ENCODE measurements at places on chromosomes 2 and 18.

DNA sequence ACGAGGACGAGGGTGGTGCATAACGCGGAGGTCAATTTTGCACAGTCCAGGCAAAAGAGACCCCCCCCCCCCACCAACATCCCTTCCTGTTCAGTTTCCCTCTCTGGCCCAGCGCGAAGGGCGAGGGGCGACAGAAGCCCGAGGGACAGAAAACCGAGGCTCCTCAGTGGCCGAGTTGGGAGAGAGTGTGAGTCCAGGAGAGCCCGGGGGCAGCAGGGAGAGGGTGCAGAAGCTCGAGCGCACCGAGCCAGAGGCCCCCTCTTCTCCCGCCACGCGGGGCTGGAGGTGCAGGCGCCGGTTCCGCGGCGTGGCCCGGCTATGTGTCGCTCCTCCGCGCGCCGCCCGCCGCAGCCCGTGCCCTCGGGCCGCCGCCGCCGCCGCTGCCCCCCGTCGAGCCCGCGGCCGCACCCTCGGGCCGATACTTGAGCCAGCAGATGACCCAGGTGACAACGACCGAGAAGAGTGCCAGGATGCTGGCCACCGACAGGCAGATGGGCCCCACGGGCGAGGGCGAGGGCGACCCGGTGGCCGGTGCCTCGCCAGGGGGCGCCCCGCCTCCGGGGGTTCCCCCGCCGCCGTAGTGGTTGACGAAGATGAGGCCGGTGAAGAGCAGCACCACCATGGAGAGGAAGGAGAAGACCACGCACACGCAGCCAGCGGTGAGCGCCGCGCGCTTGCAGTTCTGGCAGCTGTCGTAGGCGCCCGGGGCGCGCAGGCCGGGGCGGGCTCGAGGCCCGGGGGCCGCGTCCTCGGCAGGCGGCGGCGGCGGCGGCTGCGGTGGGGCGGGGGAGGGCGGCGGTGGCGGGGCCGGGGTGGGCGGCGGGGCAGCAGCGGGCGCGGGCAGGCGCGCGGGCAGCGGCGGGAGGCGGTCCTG is 20.2 kb upstream of the PAX3 start:
- no peaks in the 10 kb centered on the region for H3K36me3 ChIP-seq
- H3K4me3 ChIP-seq, result peak overlapping the region; percentile 54
- peaks cover 51% of the 10 kb centered on the region for H3K27me3 ChIP-seq
- DNase-seq, result no peak

- no peaks in the 10 kb centered on the region for H3K36me3 ChIP-seq
- H3K27ac ChIP-seq, result no peak overlapping the region
- no peak overlapping the region for H3K4me3 ChIP-seq
- no peaks in the 10 kb centered on the region for H3K4me1 ChIP-seq
- DNase-seq, result no peak
Measured at GRCh38 chr2:152165306-152165705, 10.3 kb downstream of the STAM2 start.

DNA sequence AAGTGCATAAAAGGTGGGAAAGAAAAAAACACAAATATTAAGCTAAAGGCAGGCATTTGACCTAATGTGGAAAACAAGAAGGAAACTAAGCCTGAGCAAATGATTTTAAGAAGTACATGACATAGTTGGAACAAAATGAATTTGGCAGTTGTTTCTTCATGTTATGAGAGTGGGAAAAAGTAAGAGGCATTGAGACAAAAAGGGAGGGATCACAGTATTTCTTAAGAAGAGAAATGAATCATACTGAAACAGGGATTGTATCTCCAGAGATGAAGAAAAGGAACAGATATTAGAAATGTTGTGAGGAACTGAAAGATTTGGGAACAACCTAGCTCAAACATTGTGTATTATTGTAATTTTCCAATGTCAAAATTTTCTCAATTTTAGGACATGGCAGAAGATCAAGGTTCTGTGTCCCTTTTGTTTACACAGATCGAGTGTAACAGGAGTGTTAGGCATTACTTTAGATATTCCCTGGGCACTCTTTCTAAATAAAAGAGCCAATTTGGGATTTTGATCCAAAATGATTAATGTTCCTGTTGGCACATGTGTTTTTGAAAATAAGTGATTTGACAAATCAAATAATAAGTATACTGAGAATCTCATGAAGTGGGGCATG is 98.6 kb downstream of the CALCRL start:
- no peaks in the 10 kb centered on the region for H3K27me3 ChIP-seq
- no peaks in the 10 kb centered on the region for H3K4me1 ChIP-seq
- H3K36me3 ChIP-seq, result no peaks in the 10 kb centered on the region
- H3K27ac ChIP-seq, result no peak overlapping the region
- no peak overlapping the region for H3K4me3 ChIP-seq

DNA sequence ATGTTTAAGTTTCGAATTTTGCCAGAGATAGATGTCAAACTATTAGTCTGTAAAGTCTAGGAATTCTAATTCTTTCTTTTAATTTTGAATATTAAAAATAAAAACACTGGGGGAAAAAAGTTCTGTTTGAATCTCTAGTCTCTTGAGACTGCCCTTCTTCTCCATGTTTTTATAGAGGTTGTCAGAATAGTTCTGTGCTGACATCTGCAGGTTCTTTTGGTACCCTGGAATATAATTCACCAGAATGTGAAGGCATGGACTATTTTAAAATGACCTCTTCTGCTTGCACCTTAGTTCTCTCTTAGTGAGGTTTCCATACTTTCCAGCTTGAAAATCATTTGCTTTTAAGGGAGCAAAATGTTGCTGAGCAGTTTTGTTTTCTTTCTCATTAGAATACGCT is 121.0 kb upstream of the MSTN start:
- DNase-seq, result no peak
- no peak overlapping the region for H3K27ac ChIP-seq
- no peak overlapping the region for H3K4me3 ChIP-seq
- H3K4me1 ChIP-seq, result no peaks in the 10 kb centered on the region
- H3K36me3 ChIP-seq, result no peaks in the 10 kb centered on the region

DNA sequence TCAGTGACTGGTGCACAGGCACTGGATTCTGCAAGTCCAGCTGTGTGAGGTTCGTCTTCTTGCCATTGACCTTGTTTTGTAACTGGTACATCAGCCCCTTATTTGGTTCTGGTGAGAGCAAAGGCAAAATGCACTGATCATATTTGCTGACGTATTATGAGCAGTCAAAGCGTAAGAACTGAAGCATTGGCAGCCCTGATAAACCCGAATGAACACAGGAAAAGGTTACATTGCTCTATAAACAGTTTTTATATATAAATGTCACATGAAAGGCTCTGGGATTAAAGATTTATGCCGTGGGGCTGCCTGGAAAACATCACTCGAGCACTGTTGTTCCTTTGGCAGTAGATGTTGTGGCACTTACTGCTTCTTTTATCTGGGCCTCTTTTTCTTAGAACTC is 167.9 kb downstream of the IRS1 start:
- no peaks in the 10 kb centered on the region for H3K4me1 ChIP-seq
- H3K4me3 ChIP-seq, result no peak overlapping the region
- no peak overlapping the region for H3K27ac ChIP-seq
- no peaks in the 10 kb centered on the region for H3K27me3 ChIP-seq
- no peaks in the 10 kb centered on the region for H3K36me3 ChIP-seq

- DNase-seq, result no peak
- H3K4me3 ChIP-seq, result no peak overlapping the region
- H3K27ac ChIP-seq, result no peak overlapping the region
- no peaks in the 10 kb centered on the region for H3K36me3 ChIP-seq
- peaks cover 24% of the 10 kb centered on the region for H3K27me3 ChIP-seq
- no peaks in the 10 kb centered on the region for H3K4me1 ChIP-seq
Measured at GRCh38 chr18:74454279-74454751, 2.8 kb downstream of the DIPK1C start.

- DNase-seq, result no peak
- H3K27ac ChIP-seq, result no peak overlapping the region
- H3K27me3 ChIP-seq, result no peaks in the 10 kb centered on the region
- peaks cover 1% of the 10 kb centered on the region for H3K4me1 ChIP-seq
- H3K4me3 ChIP-seq, result no peak overlapping the region
Measured at GRCh38 chr18:55261253-55261652, 302.0 kb upstream of the CCDC68 start.

DNA sequence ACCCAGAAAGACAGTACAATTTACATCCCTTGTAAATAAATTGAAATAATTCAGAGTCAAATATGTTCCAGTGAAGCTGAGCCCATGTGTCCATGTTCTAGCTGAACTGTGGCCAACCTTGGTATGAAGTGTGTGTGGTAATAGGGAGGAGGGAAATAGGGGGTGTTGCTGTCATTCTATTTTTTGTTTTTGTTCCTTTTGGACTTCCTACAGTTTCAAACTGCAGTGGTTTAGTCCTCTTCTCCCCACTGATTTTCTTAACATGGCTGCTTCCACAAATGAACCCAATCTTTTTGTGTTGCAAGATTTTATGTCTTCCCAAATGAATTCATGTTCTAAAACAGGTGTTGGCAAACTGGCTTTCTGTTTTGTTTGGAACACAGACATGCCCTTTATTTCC is 156.9 kb downstream of the CCBE1 start:
- no peak overlapping the region for H3K27ac ChIP-seq
- no peak overlapping the region for H3K4me3 ChIP-seq
- H3K27me3 ChIP-seq, result no peaks in the 10 kb centered on the region

DNA sequence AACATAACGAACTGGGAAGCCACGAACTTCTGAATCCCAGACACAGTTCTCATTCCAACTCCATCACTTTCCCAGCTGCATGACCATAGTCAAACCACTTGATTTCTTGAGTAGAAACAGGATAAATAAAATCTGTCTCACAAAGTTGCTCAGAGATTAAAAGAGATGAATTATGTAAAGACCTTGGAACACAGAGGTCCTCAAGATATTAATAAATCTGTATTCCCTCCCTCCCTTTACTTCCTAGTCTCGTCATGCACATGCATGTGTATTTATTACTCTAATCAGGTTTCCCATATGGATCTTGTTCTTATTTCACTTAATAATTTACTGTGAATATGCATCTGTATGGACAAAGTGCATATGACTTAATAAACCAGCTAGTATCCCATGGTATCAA is 21.1 kb upstream of the CSRNP3 start:
- no peaks in the 10 kb centered on the region for H3K4me1 ChIP-seq
- no peaks in the 10 kb centered on the region for H3K27me3 ChIP-seq
- no peak overlapping the region for H3K27ac ChIP-seq
- no peak overlapping the region for H3K4me3 ChIP-seq

- no peak overlapping the region for H3K4me3 ChIP-seq
- no peak overlapping the region for H3K27ac ChIP-seq
- no peaks in the 10 kb centered on the region for H3K36me3 ChIP-seq
Measured at GRCh38 chr2:106584304-106584954, 97.3 kb downstream of the CD8B2 start.

GRCh38 chr2:101873543-101873942 is 118.2 kb upstream of the IL1R2 start:
- DNase-seq, result no peak
- no peak overlapping the region for H3K27ac ChIP-seq
- peaks cover 26% of the 10 kb centered on the region for H3K36me3 ChIP-seq
- no peaks in the 10 kb centered on the region for H3K4me1 ChIP-seq
- no peak overlapping the region for H3K4me3 ChIP-seq

DNA sequence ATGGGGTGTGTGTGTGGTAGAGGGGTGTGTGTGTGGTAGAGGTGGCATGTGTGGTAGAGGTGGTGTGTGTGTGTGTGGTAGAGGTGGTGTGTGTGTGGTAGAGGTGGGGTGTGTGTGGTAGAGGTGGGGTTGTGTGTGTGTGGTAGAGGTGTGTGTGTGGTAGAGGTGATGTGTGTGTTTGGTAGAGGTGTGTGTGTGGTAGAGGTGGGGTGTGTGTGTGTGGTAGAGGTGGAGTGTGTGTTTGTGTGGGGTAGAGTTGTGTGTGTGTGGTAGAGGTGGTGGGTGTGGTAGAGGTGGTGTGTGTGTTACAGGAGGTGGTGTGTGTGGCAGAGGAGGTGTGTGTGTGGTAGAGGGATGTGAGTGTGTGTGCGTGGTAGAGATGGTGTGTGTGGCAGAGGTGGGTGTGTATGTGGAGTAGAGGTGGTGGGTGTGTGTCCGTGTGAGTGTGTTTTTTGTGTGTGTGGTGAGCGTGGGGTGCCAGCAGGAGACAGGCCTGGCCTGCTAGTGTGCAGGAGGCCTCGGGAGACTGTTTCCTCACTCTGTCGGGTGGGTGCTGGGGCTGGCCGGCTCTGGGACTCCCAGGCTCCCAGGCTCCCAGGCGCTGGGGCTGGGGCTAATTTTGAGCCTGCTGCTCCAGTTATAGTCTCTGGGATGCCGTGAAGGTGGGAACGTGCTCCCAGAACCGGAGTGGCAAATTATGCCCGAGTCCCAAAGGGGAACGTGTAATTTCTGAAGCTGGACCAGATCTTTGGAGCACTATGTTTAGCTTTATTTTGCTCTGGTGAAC is 165.2 kb downstream of the DYSF start:
- H3K36me3 ChIP-seq, result no peaks in the 10 kb centered on the region
- H3K4me1 ChIP-seq, result no peaks in the 10 kb centered on the region
- no peak overlapping the region for H3K27ac ChIP-seq
- DNase-seq, result no peak

DNA sequence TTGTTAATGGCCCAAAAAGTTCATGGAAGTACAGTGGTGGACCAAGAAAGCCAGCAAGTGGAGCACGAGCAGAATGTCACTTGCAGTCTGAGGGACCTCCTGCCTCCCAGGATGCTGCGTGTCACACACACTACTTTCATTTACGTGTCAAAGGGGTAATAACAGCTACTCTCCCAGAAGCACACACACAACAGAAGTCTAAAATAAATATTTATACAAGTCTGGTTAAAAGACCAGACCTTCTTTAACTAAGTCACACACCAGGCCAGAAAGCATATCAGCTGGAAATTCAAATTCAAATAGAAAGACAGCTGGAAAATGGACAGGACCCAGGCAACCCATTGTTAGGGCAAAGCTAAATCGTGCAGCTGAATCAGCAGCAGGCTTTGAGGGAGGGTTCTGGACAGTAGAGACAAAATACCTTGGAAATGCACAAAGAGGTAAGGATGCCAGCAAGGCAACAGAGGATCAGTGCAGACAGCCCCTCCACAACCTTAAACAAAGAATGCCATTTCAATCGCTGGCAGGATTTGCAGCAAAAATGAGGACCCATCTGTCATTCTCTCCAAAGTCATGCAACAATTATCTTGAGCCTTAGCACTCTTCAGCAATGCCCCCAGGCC is 160.5 kb downstream of the TMEM163 start:
- H3K27ac ChIP-seq, result no peak overlapping the region
- DNase-seq, result no peak
- H3K4me1 ChIP-seq, result no peaks in the 10 kb centered on the region
- no peaks in the 10 kb centered on the region for H3K36me3 ChIP-seq
- H3K4me3 ChIP-seq, result no peak overlapping the region
- H3K27me3 ChIP-seq, result no peaks in the 10 kb centered on the region

GRCh38 chr2:105235388-105236059 is 6.0 kb upstream of the GPR45 start:
- H3K27me3 ChIP-seq, result no peaks in the 10 kb centered on the region
- no peak overlapping the region for H3K27ac ChIP-seq
- peaks cover 2% of the 10 kb centered on the region for H3K4me1 ChIP-seq
- no peaks in the 10 kb centered on the region for H3K36me3 ChIP-seq
- H3K4me3 ChIP-seq, result no peak overlapping the region
- peak; percentile 84 for DNase-seq
